Bone marrow (tissue), 2 donors: ENCODE measurements at places on chromosomes 12 and 14.
A peak's percentile ranks its signal among the peaks of the same experiment; 100 is the strongest.

- no peak for DNase-seq
Observed at GRCh38 chr14:94177806-94178205, 3.7 kb downstream of the PPP4R4 start.

- DNase-seq = no peak
Observed at GRCh38 chr14:74502236-74503019, 8.9 kb downstream of the ISCA2 start.

DNA sequence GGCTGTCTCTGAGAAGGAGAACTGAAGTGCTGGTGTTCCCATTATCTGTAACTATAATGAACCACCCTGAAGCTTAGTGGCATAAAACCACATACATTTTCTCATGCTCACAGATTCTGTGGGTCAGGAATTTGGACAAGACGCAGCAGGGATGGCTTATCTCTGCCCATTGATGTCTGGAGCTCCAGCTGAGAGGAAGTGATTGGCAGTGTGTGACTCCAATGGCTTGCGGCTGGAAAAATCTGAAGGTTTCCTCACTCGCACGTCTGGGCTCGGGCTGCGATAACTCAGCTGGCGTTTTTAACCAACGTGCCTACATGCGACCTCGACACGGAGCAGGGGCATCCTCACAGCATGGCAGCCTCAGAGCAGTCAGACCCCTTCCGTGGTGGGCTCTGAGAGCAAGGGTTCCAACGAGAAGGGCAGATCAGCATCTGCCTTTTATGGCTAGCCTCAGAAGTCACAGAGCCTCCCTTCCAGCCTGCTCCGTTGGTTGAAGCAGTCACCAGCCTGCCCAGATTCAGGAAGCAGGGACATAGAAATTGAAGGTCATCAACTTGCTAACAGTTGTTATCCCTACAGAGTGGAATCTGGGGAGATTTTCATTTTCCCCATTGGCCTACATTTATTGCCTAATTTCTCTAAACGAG lies 143.3 kb upstream of the BCL2L14 start:
- no peak for DNase-seq

GRCh38 chr12:23750923-23751322 lies 198.5 kb downstream of the SOX5 start:
- DNase-seq = no peak

DNA sequence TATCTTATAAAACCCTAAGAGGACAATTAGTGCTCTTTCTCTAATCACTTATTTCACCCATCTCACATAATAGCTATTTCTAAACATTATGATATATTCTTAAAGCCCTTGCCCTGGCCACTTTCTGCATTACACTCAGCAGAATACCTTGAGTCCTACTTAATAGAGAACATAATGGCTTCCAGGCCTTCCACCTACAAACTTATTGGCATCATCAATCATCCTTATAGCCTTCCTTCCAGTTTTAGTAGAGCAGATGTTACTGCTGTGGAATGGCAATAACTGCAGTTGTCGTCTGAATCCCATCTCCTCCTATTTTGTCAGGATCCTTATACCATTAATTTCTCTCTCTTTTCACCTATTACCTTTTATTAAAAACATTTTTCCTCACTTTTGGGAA lies 1127.4 kb downstream of the LRFN5 start:
- no peak for DNase-seq

DNA sequence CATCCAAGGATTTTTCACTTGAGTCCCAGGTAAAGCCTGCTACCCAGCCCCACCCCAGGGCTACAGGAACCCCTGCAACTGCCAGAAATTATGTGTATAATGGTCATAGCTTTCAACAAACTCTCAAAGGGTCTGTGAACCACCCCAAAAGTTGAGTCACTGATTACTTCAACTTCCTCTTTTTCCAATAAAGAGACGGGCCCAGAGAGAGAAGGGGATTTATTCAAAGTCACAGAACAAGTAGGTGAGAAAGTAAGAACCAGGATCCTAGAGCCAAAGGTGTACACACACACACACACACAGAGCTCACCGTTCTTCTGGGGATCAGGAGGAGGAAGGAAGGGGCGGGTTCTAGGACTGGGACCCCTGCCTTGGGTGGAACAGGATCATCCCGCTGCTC lies 4.8 kb upstream of the ITPK1 start:
- peak; percentile 71 for DNase-seq

GRCh38 chr12:67648521-67649260 lies at the start of gene DYRK2:
TSS of gene DYRK2 (plus strand) at chr12:67648745. CDS start at chr12:67649134, 389 bp downstream.
- peak; percentile 30 for DNase-seq

- no peak for DNase-seq
Observed at GRCh38 chr14:68864361-68864750, 71.5 kb upstream of the ZFP36L1 start.

DNA sequence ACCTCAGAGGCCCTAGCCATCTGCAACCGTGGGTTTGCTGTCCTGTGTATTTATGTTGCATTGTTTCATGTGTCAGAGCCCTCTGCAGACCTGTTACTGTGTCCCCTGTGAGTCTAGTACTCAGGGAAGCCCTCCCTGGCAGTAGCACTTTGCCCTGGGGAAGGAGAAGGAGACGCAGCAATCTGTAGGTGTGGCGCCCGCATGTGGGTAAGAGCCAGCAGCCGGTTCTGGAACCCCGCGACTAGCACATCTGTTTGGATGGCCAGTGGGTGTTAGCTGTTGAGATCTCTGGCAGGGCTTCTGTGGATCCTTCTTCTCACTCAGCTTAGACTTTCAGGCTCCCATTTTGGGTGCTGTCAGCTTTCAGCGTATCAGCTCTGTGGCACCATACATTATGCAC lies 57.0 kb downstream of the TECPR2 start:
- DNase-seq = no peak

DNA sequence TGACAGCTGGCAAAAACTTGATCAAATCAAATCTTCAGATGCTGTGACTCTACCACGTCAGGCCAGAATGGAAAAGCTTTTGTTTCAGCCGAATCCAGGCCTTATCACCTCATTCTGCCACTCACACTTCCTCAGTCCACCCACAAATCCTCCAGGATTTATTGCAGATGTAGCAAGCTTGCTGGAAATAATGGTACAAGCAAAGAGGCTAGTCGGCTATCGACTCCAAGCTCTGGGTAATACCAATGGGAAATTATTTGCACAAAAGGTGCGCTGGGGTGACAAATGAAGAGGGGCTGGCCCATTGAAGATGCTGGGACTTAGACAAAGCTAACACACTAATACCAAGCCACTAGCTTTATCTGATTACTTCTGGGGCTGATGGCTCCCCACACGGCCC lies 250.5 kb downstream of the ASCL1 start:
- DNase-seq = no peak

GRCh38 chr12:28830491-28830890 lies 318.6 kb upstream of the FAR2 start:
- no peak for DNase-seq

- no peak for DNase-seq
Observed at GRCh38 chr14:61654026-61654425, 41.3 kb upstream of the HIF1A start.

DNA sequence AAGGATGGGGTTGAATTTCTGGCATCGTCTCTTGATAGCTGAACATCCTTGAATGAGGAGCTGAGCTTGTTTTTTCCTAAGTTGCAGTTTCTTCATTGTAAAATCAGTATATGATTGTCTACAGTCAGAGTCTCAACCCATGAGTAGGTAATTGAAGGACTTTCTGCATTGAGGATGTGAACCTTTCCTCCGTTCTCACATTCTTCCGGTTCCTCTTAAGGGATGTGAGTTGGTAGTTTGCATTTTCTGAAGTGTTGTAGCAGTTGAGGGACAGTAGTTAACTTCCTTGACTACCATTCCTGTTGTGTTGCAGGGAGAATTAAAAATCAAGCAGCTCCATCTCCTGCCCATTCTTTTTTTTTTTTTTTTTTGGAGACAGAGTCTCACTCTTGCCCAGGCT lies 19.1 kb downstream of the TPCN1 start:
- no peak for DNase-seq

DNA sequence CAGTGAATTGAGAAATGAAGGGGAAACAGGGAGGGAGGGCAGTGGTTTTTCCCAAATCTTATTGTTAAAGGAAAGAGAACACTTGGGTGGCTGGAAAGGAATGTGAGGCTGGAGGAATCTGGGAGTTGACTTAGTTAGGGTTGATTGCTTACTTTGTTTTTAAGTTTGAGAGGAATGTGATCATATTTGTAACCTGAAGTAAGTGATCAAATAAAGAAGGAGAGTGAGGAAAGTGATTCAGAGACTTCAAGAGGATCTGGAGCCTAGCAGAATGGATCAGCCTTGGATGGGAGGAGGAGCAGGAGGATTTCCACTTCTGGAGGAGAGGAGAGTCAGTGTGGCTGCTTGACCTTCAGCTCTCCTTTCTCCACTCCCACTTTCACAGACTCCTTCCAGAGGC lies 6.0 kb upstream of the LRP6 start:
- no peak for DNase-seq

GRCh38 chr14:46404865-46405811 lies 246.4 kb downstream of the RPL10L start:
- no peak for DNase-seq

GRCh38 chr12:11829764-11830194 lies 180.3 kb downstream of the ETV6 start:
- DNase-seq = no peak

DNA sequence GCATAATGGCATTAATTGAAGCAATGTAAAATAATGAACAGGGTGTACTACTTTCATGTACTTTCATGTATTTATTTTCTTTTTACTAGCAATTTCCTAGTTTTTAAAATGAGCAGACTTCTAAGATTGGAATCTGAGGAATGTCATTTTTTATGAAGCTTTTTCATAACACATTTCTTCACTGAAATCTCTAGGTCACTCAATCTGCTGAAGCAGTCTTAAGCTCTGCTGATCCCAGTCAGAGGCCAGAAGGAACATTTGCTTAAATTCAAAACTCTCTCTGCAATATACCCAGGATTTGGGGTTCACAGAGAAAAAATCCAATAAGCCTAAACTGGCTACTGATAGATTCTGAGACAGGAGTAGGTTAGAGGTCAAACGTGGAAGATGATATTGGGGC lies 73.6 kb upstream of the CNTN1 start:
- no peak for DNase-seq

DNA sequence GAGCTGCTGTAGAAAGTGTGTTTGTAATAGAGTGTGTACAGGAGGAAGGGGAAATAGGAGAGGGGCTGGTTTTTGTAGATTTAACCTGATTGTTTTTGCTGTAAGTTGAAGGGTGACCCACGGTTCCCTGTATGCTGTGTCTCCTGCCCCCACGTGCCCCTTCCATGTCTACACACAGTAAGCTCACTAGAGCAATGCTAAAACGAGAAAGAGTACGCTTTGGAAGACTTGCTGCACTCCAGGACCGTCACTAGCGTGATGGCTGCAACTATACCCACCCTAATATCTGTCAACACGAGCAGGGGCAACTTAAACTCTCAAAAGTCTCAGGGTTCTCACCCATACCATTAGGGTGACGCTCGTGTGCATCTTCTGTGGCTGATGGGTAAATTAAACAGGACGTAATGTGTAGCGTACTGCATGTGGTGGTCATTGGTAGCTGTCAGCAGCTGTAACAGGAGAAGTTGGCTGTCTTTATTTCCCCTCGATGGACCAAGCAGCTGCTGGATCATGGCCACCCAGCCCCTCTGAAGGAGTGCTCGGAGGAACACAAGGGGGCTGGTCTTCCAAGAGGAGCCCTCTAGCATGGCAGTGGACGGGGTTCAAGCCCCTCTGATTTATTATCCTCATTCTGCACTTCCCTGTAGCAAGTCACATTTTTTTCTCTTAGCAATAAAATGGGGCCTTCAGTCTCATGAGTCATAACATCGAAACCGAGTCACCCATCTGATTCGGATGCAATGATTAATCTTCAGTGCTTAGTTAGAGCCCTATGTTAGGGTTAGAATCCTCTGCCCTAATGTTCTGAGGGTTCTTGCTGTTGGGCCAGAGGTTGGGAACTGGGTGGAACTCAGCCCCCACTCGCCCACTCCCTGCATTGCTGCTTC lies 14.0 kb downstream of the CCND2 start:
- peak; percentile 34 for DNase-seq

GRCh38 chr14:68464711-68465110 lies 328.2 kb downstream of the ZFP36L1 start:
- no peak for DNase-seq

- DNase-seq = no peak
Observed at GRCh38 chr12:2801044-2801783, 6.4 kb downstream of the FKBP4 start.

DNA sequence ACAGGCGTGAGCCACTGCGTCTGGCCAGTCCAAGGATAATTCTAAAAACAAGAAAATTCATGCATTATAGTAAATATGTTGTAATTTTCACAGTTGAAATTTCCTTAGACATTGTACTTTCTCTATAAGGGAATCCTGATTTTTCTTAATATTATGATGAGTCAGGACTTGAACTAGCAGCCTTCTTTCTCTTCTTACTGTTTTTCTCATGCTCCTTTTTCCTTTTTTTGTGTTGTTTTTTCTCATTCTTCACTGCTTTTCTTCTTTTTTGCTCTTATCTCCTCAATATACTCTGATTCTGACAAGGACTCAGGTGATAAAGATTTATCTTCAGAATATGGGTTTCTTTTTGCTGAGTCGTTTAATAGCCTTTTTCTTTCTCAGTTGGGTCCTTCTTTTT lies 117.7 kb downstream of the LMNTD1 start:
- no peak for DNase-seq

DNA sequence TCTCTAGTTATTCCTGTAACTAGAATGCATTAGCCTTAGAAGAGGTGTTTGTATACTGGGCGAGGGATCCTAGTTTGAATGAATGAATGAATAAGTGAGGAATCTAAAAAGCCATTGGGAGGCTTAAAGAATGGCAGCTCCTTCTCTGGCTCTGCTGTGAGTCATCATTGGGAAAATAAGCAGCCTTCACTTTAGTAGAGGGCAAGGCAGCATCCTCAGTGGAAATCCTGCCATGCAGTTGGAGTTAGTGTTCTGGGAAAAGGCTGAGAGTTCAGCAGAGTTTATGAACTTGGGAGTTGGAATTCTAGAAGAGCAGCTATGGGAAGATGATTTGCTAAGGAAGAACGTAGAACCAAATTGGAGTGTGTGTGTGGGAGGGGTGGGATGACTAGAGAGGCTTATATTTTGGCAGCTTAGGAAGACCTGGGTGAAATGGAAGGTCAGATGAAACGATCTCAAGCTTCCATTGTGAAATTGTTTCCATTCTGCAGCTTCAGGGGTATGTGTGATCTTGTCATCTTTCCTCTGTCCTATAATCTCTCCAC lies 120.8 kb downstream of the PTCSC3 start:
- no peak for DNase-seq

DNA sequence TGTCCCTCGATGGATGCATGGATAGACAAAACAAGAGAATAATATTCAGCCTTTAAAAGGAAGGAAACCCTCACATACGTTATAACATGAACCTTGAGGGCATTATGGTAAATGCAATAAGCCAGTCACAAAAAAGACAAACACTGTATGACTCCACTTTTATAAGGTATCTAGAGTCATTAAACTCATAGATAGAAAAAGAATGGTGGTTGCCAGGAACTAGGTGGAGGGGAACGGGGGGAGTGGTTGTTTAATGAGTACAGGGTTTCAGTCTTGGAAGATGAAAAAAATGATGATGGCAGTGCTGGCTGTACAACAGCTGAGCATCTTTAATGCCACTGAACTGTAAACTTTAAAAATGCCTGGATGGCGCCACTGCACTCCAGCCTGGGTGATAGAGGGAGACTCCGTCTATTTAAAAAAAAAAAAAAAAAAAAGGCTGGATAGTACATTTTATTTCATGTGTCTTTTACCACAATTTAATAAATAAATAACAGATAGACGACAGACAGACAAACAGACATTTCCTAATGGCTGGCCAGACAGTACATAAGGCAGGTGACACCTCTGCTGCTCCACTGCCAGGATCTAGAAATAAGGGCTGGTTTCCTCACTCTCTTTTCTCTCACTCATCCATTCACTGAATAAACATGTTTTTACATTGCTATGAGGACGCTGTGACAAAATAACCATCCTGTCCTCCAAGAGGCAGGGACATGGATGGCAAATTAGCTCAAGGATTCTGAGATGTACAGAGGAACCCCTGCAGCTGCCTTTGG lies 118.8 kb downstream of the FOXN3 start:
- DNase-seq = no peak
